Brain pericyte (primary cell): ENCODE measurements at places on chromosomes 1 and 21.

DNA sequence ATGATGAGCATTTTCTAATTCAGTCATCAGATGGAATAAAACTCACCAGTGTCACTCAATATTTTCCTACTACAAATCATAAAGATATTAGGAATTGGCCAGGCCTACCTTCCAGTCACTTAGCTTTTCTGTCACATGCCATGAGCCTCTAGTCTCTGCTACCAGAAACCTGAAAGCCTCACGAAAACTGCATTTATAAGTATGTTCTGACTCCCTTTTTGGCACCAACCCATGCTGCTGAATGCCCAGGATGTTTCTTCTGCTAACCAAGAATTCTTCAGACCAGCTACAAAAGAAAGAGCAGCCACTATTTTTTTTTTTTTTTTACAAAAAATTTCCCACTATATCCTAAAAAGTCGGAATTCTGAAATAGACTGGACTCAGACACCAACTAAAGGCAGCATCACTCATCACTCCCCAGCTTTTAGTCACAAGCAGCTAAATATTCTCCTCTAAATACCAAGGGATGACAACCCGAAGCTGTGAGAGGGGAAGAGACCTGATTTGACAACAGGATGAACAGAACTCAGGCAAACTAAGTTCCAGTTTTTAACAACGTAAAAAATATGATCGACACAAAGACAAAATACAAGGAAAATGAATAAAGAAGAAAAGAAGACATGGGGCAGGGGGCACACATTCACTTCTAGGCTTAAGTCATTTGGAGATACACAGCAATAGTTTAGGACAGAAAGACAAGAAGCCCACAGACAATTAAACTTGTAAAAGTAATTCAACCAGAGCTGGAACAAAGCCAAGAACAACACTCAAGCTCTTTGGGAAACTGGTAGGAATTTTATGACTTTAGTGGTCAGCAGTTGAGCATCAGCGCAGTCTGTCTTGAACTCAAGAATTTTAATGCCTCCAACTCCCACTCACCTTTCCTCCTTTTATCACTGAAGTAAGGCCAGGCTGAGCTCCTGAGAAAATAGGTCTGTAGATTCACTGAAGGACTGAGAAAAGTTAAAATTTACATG lies 1.7 kb downstream of the DCAF8 start:
- no peak for DNase-seq

DNA sequence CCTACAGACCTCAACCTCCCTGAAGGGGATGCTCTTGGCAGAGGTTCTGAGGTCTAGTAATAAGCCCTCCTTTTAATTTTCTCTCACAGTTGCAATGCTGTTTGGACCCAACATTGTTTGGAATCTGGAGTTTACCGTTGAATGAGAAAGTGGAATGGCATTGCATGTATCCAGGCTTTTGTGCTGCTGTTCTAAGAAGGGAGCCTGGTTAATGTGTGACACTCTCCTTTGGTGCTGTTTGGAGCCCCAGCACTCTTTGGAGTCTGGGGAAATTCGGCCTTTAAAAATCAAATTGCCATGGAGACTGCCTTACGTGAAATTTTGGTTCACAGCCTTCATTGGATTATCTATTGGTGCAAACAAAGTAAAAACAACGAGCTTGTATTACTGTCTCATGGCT lies 23.7 kb upstream of the TMEM61 start:
- no peak for DNase-seq

GRCh38 chr21:20720623-20721022 lies 277.6 kb upstream of the NCAM2 start:
- no peak for DNase-seq

GRCh38 chr1:116374353-116375147 lies 1.5 kb downstream of the ATP1A1 start:
- no peak for DNase-seq
